Fibroblast of skin of scalp (primary cell): ENCODE measurements at places on chromosomes 7 and 10.

DNA sequence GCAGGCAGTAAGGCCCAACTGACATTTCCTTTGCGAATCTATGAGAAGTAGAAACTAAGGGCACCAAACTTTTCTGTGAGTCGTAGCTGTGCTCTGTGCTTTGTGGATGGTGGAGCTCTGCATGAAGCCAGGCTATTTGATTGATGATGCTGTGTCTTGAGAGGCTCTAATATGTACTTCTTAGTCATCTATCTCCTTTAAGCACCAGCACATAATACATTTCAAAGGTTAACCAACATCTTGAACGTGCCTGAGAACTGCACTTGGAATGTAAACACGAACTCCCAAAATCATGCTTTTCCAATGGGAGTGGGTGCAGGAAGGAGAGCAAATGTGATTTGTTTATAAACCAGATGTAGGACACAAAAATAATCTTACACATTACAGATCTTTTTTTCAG, 411.6 kb downstream of the PARD3 start:
- peak; percentile 53 for DNase-seq

- DNase-seq: no peak
Measured at GRCh38 chr7:141157138-141157765, 83.4 kb downstream of the TMEM178B start.

- DNase-seq: no peak
Measured at GRCh38 chr7:16357921-16358320, 63.4 kb downstream of the CRPPA start.

DNA sequence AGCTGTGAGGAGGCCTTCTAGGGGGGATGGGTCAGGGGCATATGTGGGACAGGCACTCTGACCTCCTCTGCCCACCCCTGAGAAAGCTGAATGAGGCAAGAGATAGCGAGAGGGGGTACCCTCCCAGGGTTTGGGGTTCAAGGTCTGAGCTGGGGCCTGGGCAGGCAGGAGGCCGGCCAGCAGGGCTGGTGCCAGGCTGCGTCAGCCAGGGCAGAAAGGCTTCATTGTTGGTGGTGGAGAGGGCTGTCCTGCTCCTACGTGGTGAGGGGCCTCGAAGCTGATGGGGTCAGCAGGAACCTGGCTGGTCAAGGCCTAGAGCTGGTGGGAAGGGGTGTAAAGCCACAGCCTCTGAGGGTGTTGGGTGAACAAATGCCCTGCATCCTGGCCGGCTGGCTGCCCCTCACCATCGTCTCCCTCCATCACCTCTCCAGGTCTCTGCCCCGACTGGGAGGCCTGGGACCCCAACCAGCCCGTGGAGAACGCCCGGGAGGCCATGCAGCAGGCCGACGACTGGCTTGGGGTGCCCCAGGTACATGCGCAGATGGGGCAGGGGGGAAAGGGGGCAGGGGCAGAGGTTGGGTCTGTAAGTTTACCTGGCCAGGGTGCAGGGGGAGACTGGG, 6.6 kb downstream of the FLNC start:
- no peak for DNase-seq

DNA sequence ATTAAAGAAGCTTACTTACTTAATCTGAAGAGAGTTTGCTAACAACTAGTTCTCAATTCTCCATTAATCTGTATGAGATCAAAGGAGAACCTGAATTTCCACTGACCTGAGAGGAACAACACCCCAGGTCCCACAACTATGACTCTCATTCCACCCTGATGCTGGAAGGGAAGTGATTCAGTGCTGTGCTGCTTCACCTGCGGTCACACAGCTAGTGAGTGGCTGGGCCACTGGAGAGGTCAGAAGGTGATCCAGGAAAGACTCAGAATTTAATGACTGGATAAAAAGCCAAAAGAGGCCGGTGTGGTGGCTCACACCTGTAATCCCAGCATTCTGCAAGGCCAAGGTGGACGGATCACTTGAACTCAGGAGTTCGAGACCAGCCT, 23.6 kb downstream of the SORBS1 start:
- DNase-seq: no peak

DNA sequence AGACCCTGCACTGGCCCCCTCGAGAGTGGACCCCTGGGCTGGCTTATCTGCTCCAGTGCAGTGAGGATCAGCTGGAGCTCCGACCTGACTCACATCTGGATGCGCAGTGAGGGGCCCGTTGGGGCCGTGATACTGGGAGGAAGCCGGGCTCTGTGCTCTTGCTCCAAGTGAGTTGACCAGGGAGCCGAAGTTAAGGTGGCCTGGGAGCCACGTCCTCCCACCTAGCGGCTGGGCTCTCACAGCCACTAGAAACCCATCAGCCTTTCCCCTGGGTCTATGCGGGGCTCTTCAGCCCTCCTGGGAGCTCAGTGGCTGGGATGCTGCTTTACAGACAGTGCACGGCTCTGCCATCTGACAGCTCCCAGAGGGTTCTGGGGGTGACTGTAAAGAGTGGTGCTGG, 9.1 kb downstream of the ALKBH4 start:
- DNase-seq: no peak

GRCh38 chr7:3493499-3493898, 192.4 kb downstream of the SDK1 start:
- peak; percentile 68 for DNase-seq

DNA sequence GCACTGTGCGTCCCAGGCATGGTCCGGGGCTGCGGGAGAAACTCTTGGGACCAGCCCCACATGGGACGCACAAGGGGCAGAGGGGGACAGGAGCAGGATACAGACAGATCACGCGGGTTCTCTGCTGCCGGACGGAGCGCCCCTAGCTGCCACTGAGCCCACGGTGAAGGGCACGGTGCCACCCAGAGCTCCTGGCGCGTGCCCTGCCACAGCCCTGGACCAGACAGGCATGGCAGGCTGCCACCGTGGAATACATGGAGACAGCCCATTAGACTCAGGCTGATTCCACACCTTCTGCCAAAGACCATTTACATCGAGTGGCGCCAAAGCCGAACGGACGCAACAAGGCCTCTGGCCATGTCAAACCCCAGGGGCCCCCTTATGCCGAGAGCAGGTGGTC, 90.4 kb downstream of the MAD1L1 start:
- DNase-seq: no peak

DNA sequence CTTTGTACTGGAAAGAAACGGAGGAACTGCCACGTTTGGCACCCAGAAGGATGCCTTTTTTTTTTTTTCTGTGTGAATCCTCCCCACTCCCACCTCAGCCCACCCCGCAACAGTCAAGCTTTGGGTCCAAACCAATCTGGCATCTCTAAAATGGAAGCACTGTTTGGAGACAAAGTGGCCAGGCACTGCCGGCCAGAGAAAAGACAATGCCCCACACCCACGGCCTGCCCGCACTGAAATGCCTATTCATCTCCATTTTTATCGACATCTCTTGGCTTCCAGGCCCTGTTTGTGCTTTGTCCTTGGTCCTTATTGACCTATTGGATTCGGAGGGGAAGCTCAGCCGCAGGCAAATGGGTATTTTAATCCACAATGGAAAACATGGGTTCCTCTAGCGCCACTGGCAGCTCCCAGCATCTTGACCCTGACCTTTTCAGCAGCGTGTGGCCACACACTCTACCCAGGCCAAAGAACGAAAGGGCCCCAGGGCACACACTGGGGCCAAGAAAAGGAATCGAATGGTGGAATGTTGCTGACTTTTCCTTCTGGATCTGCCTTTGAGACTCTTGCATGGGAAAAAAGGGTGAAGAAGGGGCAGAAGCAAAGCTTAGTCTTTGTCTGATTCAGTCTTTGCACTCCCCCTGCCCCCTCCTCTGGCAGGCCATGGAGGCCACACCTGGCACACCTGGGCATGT, 162.6 kb upstream of the CDCA7L start:
- no peak for DNase-seq

GRCh38 chr10:113692271-113692670, 12.6 kb downstream of the CASP7 start:
- no peak for DNase-seq

- no peak for DNase-seq
Measured at GRCh38 chr7:155631155-155631554, 13.3 kb upstream of the RBM33 start.

DNA sequence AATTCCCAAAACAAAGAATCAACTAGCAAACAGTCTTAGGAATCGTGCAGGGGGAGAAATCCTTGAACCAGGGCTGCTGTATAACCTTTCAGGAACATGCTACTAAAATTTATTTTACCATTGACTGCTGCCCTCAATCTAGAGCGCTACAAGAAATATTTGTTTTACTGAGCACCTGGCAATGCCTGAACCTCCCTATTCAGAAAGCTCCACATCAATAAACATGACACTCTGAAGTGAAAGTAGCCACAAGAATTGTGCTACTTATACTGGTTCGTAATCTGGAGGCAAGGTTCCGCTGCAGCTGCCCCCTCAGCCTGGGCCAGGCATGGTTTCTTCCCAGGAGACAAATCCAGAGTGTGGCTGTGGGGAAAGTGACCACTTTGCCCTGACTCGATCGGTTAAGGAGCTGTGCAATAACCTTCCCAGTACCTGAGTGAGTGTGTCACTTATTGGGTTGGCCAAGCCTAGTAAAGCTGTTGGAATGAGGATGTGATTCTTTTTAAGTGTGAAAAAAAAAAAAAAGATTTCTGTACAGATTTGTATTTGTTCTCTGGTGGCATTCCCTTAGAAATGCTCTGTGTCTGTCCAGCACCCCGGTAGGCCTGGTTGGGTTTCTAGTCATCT, 7.7 kb downstream of the VWA2 start:
- no peak for DNase-seq

DNA sequence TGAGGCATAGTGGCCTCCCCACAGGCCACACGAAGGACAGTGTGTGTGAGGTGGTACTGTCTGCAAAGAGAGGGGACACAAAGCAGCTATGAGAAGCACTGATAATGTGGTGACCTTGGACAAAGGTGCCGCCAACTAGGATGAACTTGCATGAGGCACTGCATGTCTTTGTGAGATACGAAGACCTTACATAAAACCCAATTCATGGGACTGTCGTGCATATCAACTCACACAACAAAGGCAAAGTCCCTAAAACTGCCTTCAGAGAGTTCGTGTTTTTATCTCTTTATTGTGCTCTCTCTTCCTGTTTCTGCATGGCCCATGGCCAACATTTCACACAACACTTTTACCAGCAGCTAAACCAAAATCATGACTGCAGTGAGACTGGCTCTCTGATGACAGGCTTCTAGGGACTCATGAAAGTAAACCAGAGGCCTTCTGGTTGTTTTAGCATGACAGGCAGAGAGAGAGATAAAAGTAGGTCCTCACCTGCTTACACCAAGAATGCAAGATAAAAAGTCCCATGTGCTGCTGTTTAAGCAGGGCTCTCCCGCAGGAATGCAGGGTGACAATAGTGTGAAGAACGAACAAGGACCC, 347.8 kb downstream of the ELMO1 start:
- no peak for DNase-seq

- DNase-seq: no peak
Measured at GRCh38 chr10:101130141-101130540, 959 bp upstream of the TLX1 start.

- DNase-seq: no peak
Measured at GRCh38 chr10:89805599-89806013, 104.2 kb downstream of the KIF20B start.

DNA sequence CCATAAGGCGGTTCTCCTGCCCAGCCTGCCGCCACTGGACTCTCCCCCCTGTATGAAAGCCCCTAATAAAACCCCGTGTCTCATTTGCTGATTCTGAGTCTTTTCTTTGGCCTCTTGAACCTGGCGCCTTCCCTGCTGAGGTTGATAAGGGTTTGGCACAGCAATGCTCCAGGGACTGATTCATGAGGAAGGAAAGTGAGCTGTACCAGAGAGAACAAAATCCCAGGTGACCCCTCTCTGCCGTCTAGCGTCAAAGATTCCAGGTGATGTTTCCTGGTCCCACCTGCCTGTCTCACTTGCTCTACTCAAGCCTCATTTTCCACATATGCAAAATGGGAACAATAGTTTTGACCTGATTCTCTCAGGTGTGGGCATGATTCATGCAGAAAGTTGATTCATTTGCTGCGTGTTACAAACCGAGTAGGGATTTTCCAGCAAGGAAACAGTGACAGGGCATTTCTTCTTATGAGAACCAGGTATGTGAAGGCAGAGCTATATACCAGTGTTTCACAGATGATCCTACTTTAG, 730.6 kb upstream of the IGFBP3 start:
- DNase-seq: no peak

DNA sequence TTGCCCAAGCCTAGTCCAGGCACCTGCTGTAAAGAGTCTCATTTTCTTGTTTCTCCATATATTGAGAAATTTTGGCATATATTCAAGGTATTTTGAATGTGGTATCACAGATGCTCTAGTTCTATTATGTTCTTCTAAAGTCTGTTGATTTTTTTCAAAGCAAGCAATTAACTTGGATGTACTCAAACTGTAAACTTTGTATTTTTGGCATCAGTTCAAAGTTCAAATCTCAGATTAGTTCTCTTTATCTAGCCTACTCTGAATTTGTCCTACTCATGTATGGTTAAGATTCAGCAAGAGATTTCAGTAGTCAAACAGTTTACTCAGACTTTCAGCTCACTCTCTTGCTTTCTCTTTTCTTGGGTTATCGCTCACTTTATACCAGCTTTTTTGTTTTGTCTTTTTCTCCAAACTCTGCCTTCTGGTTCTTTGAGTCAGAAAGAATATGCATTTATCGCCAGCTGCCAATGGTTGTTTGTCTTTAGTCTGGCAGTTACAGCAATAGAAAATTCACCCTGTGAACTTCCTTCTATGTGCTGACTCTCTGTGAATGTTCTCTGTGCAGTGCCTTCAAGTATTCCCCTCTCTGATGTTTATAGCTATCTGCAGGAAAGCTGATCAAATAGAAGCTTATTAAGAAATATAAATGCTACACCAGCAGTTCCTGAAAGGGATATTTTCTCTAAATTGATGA, 56.0 kb downstream of the ANKRD7 start:
- DNase-seq: no peak

- peak; percentile 77 for DNase-seq
Measured at GRCh38 chr7:47516985-47517600, 64.8 kb downstream of the TNS3 start.

DNA sequence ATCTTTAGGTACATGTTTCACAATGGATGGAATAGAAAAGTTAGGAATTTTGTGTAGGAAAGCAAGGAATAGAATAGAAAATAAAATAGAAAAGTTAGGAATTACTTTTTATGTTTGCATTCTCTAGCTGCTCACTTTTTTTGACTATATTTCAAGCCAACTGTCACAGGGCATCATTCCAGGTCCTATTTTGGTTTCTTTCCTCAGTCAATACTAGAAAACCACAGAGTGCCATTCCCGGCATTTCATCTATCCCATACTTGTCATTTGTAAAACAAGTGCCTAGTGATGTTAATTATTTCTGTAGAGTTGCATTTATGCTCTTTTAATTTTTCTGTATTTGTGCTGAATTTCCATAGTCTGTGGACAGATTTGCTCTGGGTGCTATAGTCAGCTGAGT, 66.2 kb downstream of the SDK1 start:
- DNase-seq: peak; percentile 56
